ENCODE measurements at places on chromosomes 2 and 18.

GRCh38 chr2:11146076-11146475 lies 9.2 kb upstream of the SLC66A3 start:
- no peak for DNase-seq

GRCh38 chr18:29874519-29875098 lies 1167.9 kb downstream of the DSC3 start:
- DNase-seq: peak; percentile 46

GRCh38 chr18:25231327-25231691 lies 120.7 kb downstream of the ZNF521 start:
- no peak for DNase-seq

DNA sequence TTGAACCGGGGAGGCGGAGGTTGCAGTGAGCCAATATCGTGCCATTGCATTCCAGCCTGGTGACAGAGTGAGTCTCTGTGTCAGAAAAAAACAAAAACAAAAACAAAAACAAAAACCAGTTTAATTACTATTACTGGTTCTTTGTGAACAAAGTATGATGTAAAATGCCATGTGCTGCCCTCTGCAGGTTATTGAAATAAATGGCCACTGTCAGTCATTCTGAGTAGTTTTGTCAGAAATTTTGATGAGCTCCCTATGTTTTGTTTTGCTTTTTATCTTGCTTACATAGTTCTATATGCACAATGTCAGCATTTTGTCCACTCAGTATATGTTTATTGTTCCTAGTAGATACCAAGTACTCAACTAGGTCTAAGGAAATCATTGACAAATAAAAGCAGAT lies 423.6 kb upstream of the CHST9 start:
- no peak for DNase-seq

- DNase-seq: no peak
These were observed 1.7 kb upstream of the BCL2 start for GRCh38 chr18:63321291-63321690.

DNA sequence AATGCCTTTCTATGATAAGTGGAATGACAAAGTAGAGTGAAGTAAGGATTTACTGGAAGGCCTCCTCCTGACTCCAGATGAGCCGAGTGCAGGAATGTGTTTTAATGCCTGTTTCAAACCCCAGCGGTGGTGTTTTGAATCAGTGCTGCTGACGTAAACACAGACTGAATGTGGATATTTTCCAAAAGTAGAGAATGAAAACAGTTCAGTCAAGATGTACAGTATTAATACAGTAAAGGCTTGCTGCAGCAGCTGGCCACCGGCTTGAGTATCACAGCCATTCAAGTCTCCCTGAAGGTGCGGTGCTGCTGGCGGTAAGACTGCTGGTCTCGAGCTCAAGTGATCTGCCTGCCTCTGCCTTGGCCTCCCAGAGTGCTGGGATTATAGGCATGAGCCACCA lies 46.7 kb downstream of the ARHGAP28 start:
- DNase-seq: no peak

DNA sequence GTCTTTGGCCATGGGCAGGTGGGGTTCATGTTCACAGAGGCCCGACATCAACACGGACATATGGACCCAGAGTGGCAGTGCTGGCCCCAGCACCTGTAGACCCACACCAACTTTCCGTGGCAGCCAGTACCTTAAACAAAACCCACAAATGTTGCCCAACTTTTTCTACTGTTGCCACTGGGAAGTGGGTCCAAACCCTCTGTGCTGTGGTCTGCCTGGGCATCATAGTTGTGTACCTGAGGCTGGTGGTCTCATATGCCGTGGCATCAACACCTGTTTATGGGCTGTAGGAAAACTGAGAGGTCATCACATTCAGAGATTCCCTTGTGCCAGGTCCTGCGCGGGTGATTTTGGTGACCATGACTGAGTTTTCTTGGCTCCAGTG lies 79.9 kb downstream of the SH3RF3 start:
- no peak for DNase-seq

DNA sequence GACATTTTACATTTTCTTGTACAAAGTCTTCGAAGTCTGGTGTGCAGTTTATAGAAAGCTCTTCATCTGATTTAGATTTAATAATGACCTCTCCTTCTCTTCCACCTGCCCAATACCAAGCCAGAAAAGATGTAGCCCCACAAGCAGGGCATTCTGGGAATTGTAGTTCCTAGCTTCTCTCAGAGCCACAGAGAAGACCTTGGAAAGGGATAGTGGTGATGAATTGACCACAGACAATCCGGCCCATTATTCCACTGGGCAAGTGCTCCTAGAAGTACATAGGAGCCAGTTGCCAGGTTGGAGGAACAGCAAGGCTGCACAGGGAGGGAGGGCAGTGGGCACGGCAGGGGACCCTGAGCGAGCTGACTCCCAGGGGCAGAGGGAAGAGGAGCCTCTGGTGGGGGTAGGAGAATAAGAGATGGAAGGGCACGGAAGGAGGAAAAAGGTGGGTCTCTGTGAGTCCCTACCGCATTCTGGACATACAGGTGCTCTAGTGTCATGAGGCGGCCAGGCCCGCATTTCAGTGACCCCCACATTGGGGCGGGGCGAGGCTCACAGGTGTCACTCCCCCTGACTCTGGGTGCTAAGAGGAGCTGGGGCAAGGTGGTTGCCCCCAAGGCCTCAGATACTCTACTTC lies 152.5 kb upstream of the HAAO start:
- peak; percentile 57 for DNase-seq

- peak; percentile 3 for DNase-seq
These were observed 112.2 kb downstream of the ZNF385B start for GRCh38 chr2:179749210-179749609.

DNA sequence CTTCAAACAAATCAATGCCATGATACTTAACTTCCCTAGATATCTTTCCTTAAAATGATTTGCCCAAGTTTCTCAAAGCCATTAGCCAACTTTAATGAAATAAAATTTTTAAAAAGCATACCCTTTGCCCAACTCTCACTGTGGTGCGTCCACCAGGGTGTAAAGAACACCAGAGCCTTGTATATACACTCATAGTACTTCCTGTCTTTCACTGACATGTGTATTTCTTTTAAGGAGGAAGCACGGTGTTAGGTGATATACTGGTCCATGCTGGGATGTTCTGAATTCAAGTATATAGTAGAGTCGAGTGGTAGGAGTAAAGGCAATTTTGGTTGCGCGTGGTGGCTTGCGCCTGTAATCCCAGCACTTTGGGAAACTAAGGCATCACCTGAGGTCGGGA lies 22.7 kb downstream of the AAK1 start:
- no peak for DNase-seq

GRCh38 chr18:73563345-73563744 lies 584.3 kb downstream of the FBXO15 start:
- DNase-seq: peak; percentile 57

- DNase-seq: no peak
These were observed 26.2 kb downstream of the HRH4 start for GRCh38 chr18:24486684-24487083.

- peak; percentile 27 for DNase-seq
These were observed 62.6 kb upstream of the STK17B start for GRCh38 chr2:196233805-196234475.

DNA sequence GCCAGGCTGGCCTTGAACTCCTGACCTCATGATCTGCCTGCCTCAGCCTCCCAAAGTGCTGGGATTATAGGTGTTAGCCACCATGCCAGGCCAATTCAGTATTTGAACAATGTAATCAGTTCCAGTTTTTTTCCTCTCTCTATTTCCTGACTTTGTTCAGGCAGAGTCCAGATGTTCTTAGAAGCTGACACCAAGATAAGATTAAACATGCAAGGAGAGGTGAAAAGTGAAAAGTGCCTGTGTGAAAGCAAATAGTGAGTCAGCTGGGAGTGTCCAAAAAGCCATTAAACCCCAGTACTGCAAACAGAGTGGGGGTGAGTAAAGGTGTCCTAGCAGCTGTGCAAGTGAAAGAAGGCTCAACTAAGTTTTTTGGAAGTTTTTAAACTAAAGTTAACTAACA lies 231.5 kb downstream of the PTH2R start:
- DNase-seq: no peak

GRCh38 chr2:239308661-239309397 lies 92.0 kb downstream of the HDAC4 start:
- DNase-seq: no peak

DNA sequence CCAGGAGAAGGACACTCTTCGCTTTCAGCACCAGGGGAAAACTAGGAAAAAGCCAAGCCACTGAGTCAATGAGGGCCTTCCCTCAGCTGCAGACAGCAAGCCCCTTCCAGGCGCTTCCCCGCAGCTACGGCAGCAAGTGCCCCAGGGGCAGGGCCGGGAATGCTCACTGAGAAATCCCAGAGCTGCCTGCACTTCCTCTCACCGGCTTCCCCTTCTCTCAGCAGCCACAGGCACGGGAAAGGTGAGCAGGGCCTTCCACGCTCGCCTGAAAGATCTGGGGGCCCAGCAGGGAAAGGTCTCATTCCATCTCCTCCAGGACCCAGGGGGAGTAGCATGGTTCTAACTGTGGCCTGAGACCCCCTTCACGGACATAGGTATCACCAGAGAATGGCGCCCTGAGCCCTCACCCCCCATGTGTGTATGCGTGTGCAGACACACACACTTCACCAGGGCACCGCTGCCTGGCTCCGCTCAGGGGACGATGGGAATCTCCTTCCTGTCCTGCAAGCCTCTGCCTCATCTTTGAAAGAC lies 29.6 kb upstream of the FOSL2 start:
- DNase-seq: no peak

DNA sequence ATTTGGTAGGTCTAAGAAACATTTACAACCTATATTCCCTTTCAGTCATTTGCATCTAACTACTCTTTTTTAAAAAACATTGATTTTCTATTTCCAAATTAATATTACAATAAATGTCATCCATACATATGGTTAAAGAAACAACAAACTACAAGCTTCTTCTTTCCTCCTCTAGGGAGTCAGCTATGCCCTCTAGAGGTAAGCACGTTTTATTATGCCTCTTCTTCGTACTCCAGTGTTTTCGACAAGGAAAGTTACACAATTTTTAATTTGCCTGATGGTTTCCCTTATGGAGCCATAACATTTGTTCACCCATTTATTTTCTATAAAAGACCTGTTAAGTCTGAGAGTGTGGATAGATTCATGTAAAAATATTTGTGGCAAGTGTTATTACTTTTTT lies 183.4 kb upstream of the CDH7 start:
- DNase-seq: no peak

DNA sequence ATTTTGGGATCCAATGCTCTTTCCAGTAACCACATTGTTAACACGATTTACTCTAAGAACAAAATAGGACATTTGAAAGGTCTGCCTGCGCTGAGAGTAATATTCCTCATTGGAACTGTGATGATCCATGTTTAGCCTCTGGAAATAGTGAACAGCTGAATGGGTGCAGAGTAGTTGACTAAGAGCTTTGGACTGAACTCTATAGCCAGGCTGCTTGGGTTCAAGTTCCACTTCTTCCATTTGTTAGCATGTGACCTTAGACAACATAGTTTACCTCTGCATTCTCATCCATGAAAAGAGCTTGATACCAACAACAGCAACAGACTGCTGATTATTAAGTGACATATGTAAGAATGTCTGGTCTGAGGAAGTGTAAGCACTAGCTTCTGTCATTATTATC lies 128.3 kb upstream of the MMADHC start:
- DNase-seq: no peak

GRCh38 chr2:216690456-216690852 lies 4.9 kb downstream of the IGFBP5 start:
- DNase-seq: no peak

DNA sequence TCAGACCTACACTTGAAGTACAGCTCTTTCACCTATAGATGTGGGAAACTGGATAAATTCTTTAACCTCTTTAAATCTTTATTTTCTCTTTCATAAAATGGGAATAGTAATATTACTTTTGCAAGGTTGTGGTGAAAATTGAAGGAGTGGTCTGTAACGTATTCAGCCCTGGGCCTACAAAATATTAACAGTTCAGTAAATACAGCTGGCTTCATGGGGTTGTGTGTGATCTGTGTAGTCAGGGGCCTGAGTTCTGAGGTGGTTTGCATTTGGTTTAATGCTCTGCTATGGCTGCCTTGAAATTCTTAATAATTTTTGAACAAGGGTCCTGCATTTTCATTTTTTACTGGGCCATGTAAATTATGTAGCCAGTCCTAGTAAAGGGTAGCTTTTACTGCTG lies 16.8 kb upstream of the EML6 start:
- DNase-seq: no peak

- no peak for DNase-seq
These were observed 178.8 kb upstream of the MMADHC start for GRCh38 chr2:149766339-149766738.

DNA sequence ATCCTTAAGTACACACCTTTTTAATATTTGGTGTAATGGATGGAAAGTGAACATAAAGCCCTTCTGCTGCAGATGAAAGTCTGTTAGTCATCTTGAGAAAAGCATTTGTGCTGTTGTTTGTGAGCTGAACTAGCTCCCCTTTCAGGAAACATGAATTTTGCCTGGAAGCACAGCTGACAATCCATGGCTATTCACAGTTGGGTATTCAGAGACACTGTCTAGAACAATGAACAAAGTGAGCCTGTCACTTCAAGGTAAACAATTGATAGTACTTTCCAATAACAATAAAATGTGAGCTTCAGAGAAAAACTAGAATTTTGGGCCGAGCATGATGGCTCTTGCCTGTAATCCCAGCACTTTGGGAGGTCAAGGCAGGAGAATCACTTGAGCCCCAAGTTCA lies 6.8 kb upstream of the EFHD1 start:
- DNase-seq: no peak

DNA sequence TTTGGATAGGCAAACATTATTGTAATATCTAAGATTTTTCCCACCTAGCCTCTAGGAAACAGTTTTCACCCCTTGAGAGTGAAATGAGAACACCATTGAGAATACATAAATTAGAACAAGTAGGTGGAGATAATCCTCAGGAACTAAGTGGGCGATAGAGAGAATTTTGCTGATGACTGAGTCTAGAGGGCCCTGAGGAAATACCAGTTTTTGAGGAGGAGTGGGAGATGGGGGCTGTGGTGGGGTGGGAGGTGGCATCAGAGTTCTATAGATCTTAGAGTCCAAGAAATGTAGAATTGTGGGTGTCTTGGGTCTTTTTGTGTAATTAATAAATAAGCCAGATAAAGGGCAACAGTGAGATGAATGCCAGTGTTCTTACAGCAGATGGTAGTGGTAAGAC lies 11.8 kb downstream of the NCAPH start:
- DNase-seq: no peak

DNA sequence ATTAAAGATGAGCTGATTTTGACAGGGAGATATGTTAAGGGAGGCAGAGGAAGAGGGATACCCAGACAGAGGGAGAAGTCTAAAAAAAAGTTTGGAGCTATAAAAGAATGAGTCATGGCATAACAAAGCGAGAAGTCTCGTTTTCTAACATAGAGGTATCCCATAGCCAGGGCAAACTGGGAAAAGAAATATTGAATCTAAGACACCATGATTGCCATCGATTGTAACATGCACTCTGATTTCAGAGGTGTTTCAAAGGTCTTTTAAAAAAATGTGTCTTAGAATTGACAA lies 110.7 kb downstream of the MDH1 start:
- peak; percentile 52 for DNase-seq

GRCh38 chr2:48265169-48266030 lies 264.6 kb upstream of the STON1 start:
- no peak for DNase-seq

DNA sequence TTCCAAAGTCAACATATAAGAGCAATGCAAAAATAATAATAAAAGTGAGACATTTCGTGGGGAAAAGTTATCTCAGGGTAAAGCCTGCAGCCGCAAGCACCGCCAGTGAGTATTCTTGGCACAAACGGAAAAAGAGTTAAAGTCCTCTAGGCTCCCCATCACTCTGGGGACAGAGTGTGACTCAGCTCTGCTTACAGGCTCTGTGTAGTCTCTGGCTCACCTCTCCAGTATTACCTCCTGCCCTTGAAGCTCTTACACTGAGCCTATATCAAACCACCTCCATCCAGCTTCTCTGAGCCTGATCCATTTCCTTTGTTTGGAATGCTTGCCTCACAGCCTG lies 55.5 kb downstream of the MTHFD2 start:
- DNase-seq: peak; percentile 44
